SK-N-MC (cell line): ENCODE measurements at places on chromosomes 5 and 9.

- no peak for DNase-seq
These were observed 247.5 kb upstream of the TUT7 start for GRCh38 chr9:86601697-86602096.

DNA sequence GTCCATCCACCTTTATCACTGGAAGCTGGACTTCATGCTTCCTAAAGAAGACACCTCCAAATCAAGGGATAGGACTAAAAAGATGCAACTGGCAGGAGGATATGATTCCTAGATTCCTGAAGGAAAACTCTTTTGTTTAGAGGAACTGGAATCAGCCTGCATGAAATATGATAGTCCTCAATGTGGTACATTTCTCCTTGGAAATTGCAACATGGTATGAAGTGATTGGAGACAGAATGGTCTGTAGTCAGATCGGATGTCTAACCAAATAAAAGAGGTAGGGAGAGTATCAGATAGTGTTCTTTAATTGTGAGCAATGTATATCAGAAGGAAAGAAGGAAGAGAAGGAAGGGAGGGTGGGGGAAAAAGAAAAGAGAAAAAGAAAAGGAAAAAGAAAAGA lies 116.1 kb upstream of the FSTL4 start:
- DNase-seq, result no peak

- DNase-seq, result no peak
These were observed 2.9 kb downstream of the NR2F1-AS1 start for GRCh38 chr5:93577854-93578812.

- DNase-seq, result no peak
These were observed 7.9 kb upstream of the CER1 start for GRCh38 chr9:14730461-14730898.

- DNase-seq, result no peak
These were observed 170.9 kb downstream of the PCSK1 start for GRCh38 chr5:96262105-96262504.

- DNase-seq, result no peak
These were observed 115.4 kb downstream of the ZNF608 start for GRCh38 chr5:124630767-124631704.
